Stimulated activated CD4-positive, alpha-beta T cell treated with anti-CD3 and anti-CD28 coated beads, Interleukin-2, amount 100 ng/mL, for 24 hours (primary cell): ENCODE measurements at places on chromosomes 6 and 20.

- no peak for DNase-seq
Observed at GRCh38 chr6:55777469-55777868, 97.9 kb downstream of the BMP5 start.

DNA sequence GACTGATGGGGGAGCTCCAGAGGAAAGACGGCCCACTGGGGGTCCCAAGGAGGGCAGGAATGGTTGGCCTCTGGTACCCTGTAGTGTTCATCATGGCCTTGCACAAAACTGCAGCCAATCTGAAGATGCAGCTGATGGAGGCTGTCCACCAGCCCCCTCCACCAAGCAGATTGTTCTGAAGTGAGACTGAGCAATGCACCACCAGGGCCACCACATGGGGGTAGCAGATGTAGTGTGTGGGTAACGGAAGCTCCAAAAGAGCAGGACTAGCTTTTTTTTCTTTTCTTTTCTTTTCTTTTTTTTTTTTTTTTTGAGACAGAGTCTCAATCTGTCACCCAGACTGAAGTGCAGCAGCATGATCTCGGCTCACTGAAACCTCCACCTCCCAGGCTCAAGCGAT lies 181.0 kb upstream of the MYLIP start:
- no peak for DNase-seq

DNA sequence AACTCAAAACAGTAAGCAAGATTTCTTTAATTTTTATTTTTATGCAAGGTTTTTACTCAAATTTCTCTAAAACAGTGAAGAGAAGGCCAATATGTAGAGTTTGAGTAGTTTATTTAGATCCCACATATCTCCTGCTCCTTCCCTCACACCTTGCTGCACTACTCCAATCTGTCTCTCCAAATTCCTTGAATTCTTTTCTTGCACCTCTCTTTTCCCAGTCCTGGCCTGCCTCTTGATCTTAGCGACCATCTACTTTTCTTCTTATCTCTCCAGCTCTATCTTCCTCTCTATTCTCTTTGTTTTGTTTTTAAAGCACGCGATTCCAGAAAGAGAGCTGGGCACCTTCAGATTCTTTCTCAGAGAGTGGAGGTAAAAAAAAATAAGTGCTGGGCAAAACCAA lies 86.7 kb upstream of the KCNQ5 start:
- no peak for DNase-seq

DNA sequence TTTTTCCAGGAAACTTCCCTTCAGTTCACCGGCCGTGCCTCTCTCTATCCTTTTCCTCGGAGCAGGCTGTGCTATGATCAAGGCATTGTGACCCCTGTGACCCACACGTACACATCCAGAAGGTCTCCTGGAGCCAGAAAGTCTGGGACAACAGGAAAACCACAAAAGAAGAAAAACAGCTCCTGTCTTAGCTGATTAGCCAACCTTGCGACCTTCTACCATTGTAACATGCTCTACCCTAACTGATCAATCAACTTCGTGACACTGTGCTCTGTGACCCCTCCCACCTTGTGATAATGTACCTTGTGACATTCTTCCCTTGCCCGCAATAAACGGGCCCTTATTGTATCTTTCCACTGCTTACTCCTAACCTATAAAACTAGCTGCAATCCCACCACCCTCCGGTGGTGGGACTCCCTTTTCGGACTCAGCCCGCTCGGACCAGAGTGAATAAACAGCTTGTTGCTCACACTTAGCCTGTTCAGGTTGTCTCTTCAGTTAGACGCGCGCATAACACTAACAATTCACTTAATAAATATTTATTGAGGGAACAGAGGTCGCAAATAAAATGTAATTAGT lies 24.2 kb downstream of the ZNF311 start:
- peak; percentile 58 for DNase-seq

DNA sequence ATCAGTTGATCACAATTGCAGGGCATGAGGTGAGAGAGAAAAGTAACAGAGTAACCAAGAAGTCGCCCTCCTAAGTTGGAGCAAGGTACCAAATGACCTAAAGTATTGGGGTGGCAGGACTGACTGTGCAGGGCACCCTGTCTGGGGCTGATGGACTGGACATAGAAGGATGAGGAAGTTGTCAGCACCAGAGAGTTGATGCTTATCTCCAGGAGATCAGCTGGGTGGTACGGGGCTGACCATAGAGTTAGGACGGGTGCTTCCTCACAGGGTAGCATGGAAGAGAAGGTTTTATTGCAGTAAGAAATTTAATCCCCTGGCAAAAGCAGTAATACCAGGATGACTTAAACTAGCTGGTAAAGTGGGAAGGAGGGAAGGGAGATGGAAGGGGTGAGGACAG lies 66.7 kb downstream of the TMEM170B start:
- DNase-seq: no peak

- DNase-seq: no peak
Observed at GRCh38 chr6:141548966-141549365, 583.8 kb upstream of the GJE1 start.

DNA sequence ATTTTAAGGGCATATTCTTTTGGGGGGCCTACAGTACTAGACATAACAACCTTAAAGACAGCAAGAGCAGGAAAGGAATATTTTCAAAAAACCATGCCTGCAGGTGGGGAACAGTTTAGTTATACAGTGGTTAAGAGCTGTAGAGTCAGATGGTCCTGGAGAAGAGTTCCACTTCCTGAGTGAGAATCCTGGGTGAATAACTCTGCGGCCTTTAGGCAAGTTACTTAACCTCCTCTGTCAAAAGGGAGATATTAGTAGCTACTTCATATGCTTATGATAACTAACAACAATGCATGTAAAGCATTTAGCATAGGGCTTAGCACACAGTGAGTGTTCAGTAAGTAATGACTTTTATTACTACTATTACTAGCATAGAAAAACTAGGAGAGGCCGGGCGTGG lies 119.2 kb upstream of the TAB2 start:
- DNase-seq: no peak

GRCh38 chr20:32582659-32583580 lies 2.2 kb downstream of the NOL4L start:
- peak; percentile 36 for DNase-seq

- no peak for DNase-seq
Observed at GRCh38 chr6:109458774-109459531, 3.4 kb upstream of the MICAL1 start.

- no peak for DNase-seq
Observed at GRCh38 chr6:169365567-169366257, 112.1 kb upstream of the THBS2 start.

GRCh38 chr20:14829906-14830305 lies 492.5 kb upstream of the FLRT3 start:
- no peak for DNase-seq

GRCh38 chr6:3117912-3118352 lies 579 bp upstream of the BPHL start:
- no peak for DNase-seq

- no peak for DNase-seq
Observed at GRCh38 chr6:142764311-142764710, 180.7 kb downstream of the HIVEP2 start.

DNA sequence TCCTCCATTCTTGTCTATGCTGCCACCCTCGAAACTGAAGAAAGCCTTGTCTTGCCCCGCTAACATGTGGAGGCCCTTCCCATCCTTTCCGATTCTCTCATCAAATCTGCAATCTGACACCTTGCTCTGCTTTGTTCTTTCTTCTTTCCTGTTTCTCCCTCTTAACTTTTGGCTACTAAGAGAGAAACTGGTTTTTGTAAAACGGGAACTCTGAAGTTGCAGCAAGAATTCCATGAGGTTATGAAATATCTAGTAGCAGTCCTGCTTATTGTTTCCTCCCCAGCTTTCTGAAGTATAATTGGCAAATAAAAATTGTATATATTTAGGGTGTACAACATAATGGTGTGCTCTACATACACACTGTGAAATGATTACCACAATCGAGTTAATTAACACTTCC lies 80.2 kb downstream of the MAP7 start:
- no peak for DNase-seq

- no peak for DNase-seq
Observed at GRCh38 chr6:111566873-111567517, 38.7 kb downstream of the TRAF3IP2 start.

DNA sequence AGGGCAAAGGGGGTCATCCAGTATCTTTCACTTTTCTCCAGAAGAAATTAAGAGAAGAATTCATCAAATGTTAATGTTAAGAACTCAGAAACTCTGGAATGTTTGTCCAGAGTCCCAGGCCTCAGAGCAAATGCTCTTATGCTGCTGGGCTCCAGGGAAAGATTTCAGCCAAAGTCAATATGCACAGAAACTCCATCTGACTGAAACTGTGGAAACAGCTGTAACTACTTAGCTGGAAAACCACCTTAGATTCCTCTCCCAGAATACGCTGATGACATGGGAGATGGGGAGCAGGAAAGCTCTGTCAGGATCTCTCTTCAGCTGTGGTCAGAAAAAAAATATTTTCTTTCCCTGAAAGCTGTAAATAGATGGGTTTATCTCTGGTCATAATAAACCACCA lies 559.6 kb downstream of the RFPL4B start:
- no peak for DNase-seq

DNA sequence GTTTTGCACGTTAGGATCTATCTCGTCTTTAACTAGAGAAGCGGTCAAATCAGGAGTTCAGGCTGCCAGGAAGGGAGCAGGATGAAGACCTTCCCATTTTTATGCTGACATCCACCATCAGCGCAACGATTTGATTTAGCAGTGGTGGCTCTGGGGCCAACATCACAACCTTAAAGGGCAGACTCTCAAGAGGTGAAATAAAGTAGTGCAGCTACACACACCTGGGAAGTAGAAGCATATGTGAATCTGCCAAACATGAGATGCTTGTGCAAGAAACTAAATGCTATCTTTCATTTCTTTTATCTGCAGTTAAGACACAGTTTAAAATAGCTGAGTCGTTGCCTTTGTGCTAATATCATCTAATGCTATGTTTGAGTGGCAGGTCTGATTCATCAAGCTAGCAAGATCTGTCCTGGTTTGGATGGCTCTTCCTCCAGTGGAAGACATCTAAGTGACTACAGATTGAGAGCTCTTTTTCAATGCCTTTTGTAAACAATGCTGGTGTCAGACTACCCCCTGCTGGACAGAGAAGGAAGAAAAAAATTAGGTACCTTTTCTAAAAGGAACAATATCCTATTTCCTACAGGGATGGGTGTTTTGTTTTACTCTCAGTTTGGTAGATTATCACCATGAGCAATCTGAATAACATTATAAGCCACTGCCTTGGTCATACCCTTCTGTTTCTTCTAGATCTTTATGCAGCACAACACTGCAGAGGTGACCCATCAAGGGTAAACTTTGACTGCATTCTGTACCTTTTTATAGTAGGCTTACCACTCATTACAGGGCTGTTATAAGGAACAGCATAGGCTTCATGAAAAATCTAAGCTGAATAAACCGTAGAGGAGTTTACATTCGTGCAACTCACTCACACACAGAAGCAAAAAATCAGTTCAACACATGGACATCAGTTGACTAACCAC lies 171.6 kb upstream of the FBXL4 start:
- DNase-seq: peak; percentile 2

- no peak for DNase-seq
Observed at GRCh38 chr6:168937054-168937453, 316.6 kb downstream of the THBS2 start.

GRCh38 chr20:5863040-5863833 lies 87.1 kb downstream of the TRMT6 start:
- DNase-seq: no peak

GRCh38 chr20:32589256-32589655 lies 4.1 kb upstream of the NOL4L start:
- DNase-seq: no peak

GRCh38 chr6:127956956-127957355 lies 56.1 kb upstream of the THEMIS start:
- DNase-seq: no peak
